ENCODE measurements at places on chromosomes 2 and 18.

DNA sequence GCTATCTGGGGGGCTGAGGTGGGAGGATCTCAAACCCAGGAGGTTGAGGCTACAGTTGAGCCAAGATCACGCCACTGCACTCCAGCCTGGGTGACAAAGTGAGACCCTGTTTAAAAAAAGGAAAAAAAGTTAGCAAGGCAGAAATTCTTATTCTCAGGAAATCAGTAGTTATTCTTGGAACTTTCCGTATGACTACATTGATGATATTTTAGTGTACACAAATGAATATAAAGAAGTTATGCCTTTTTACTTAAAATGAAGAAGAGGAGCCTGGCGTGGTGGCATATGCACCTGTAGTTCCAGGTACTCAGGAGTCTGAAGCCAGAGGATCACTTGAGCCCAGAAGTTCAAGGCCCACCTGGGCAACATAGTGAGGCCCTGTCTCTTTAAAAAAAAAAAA is 7.4 kb downstream of the SPDYA start:
- no peak for DNase-seq

- no peak for DNase-seq
Measured at GRCh38 chr18:23121133-23121532, 14.2 kb upstream of the CABLES1 start.

DNA sequence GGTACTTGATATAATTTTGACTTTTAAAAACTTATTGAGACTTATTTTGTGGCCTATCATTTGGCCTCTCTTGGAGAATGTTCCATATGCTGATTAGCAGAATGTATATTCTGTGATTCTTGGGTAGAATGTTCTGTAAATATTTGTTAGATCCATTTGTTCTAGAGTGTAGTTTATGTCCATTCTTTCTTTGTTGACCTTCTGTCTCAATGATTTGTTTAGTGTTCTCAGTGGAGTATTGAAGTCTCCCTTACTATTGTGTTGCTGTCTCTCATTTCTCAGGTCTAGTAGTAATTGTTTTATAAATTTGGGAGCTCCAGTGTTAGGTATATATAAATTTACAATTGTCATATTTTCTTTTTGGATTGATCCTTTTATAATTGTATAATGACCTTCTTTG is 349.6 kb upstream of the CWC22 start:
- no peak for DNase-seq

GRCh38 chr2:195251214-195251613 is 405.8 kb upstream of the SLC39A10 start:
- DNase-seq = no peak

- peak; percentile 72 for DNase-seq
Measured at GRCh38 chr2:171547720-171548119, 25.4 kb downstream of the CYBRD1 start.

DNA sequence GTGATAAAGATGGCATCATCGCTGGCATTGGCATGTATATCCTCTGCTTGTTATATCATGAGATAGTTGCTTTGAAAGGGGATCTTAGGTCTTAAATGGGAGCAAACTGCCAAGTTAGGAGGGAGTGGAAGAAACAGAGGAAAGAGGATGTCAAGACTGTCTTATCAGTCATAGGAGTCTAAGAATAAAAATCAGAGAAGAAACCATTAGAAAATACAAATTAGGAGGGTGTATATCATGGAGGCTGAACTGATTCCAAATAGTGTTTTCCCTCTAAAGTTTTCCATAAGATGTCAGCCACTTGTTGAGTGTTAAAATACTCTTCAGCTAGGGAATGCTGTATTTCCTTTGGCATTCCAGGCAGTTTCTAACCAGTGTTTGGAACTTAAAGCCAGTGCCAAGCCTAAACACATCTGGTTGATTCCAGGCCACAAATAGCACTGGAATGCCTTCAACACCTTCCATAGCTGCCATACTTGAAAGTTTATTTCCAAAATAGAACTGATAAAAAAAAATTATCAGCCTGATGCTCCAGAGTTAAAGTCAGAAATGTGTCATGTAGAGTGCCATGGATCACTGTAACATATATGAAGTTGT is 129.4 kb downstream of the ZEB2 start:
- peak; percentile 72 for DNase-seq
